ENCODE measurements at places on chromosomes 4 and X. TPM values are rescaled to one million over a fixed set of nuclear protein-coding genes. Genes with fewer than 3 reads are reported as not detected.

DNA sequence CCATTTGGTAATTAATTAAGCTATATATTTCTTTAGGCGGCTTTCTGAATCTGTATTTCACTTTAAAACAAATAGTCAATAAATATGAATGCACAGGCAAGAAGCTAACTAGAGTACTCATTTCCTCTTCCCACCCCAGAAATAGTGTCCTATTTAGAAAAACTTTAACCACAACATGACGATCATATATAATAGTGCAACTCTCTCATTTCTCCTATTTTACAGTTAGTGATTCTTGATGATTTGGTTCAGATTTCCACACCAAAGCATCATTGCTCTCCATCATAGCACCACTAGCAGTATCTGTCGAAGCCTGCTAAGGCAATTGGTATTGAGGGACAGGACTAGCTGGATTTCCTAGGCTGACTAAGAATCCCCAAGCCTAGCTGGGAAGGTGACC is 184.0 kb upstream of the GALNTL6 start:
- DNase-seq, result no peak

DNA sequence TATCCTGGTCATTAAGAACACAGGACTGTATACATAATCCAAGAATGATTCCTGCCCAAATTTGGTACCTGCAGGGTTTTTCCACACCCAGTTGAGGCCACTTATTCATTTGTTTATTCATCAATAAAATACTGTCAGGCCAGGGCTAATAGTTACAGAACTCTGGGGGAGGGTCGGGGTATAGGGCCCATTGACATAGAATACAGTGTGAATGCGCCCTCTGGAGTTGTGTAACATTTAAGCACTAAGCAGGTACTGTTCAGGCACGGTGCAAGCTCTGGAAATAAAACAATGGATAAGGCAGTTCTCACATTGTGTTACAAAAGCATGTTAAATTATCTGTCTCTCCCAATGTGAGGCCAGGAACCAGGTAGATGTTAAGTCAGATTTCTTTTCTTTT is 30.8 kb upstream of the LRBA start:
- no peak for DNase-seq

DNA sequence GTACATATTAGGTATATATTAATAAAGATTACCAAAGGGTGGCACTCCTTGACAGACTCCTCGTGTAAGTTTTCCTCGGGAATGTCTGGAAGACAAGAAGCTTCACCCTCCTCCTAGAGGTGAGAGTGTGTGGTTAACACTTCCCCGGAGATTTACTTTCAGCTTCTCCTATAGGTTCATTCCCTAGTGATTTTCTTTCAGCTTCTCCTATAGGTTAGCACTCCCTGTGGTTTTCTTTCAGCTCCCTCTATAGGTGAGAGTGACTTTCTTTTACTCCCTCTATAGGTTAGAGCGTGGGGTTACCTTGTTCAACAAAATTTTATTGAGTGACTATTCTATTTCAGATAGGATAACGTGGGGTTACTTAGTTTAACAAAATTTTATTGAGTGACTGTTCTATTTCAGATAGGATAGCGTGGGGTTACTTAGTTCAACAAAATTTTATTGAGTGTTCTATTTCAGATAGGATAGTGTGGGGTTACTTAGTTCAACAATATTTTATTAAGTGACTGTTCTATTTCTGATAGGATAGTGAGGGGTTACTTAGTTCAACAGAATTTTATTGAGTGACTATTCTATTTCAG is 106.0 kb upstream of the PLAC1 start:
- peak; percentile 68 for DNase-seq

- peak; percentile 39 for DNase-seq
Measured at GRCh38 chrX:97524997-97525396, 641.3 kb downstream of the RPA4 start.

GRCh38 chr4:25524663-25525062 is 131.0 kb upstream of the SLC34A2 start:
- DNase-seq, result no peak

- no peak for DNase-seq
Measured at GRCh38 chr4:56243107-56243506, 144.2 kb downstream of the AASDH start.

Gene HSD17B11
- total RNA-seq, result 1.8 TPM

Gene MTNR1A
- total RNA-seq, result 0.38 TPM

Gene GLRA2
- total RNA-seq, result not detected

Gene CXCL10
- 0.13 TPM for total RNA-seq

Gene DDX60
- total RNA-seq, result 2.9 TPM

GRCh38 chrX:29640106-29640505 is 575.3 kb upstream of the MAGEB2 start:
- DNase-seq, result no peak

DNA sequence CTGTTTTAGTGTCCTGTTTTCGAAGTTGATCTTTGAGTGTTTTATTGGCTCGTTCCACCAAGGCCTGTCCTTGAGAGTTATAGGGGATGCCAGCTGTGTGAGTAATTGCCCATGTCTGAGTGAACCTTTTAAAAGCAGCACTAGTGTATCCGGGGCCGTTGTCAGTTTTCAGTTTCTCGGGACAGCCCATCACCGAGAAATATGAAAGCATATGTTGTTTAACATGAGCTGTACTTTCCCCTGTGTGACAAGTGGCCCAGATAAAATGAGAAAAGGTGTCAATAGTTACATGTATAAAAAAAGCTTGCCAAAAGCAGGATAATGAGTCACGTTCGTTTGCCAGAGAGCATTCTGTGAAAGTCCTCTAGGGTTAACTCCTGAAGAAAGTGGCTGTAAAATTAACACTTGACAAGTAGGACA is 48.6 kb upstream of the RASSF6 start:
- DNase-seq, result peak; percentile 63

DNA sequence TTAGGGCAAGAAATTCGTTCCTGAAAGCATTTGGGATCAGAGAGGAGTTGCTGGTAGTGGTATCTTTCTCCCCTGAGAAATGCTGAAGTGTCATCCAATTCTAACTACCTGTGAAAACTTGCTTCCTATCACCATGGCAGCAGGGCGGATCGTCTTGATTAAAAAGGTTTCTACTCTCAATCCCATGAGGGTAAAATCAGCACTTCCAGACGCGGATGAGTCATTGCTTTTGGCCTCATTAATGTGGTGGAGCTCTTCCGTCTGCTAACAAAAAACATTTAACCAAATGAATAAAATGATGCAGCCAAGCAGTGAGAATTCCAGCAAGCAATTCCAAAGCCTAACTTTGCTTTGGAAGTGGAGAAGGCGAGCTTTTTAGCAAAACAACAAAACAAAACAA is 325.6 kb downstream of the CAMK2D start:
- peak; percentile 91 for DNase-seq

GRCh38 chr4:76160355-76160754 is 12.2 kb upstream of the NUP54 start:
- no peak for DNase-seq

GRCh38 chr4:118113220-118113619 is 78.9 kb downstream of the NDST3 start:
- no peak for DNase-seq

GRCh38 chrX:69762340-69762739 is 146.4 kb downstream of the EDA start:
- no peak for DNase-seq
